ENCODE measurements at places on chromosomes 12 and 14. TPM values are rescaled to one million over a fixed set of nuclear protein-coding genes. Genes with fewer than 3 reads are reported as not detected.
A peak's percentile ranks its signal among the peaks of the same experiment; 100 is the strongest.

The VRTN gene
- total RNA-seq, result not detected

DNA sequence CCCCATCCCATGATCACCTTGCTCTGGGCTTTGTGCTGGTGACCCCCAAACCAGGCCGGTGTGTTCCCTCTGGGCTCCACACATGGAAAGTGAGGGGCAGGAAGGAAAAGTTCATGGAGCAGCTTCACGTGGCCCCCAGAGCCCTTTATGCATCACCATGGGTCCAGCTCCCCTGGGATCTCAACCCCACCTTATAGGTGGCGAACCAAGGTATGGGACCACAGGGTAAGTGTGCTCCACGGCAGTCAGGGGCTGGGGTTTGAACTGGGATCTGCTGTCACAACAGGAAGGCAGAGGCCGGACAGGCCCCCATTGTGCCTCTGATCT, 7.4 kb upstream of the BEGAIN start:
- DNase-seq, result peak; percentile 10

The GPR162 gene
- 4.4 TPM for total RNA-seq

GRCh38 chr12:132360410-132360809, 31.0 kb upstream of the GALNT9 start:
- no peak for DNase-seq

GRCh38 chr12:96409731-96410130, 9.5 kb upstream of the CDK17 start:
- DNase-seq, result no peak

DNA sequence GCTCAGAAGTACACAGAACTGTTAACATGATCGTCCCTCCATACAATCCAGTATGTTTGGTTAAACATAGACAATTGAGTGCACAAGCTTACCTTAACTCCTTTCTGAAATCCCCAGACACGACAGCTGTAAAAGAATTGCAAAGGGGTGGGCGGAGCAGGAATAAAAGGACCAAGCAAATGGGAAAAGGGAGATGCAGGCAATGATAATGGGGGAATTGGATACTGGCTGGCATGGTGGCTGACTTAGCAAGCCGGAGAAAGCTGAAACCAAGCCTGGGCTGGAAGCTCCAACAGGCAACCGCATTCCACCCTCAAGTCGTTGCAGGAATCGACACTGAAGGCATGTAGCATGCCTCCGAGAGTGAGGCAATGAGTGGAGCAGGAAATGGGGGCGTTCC, 96.8 kb upstream of the TMEM132C start:
- DNase-seq, result no peak

DNA sequence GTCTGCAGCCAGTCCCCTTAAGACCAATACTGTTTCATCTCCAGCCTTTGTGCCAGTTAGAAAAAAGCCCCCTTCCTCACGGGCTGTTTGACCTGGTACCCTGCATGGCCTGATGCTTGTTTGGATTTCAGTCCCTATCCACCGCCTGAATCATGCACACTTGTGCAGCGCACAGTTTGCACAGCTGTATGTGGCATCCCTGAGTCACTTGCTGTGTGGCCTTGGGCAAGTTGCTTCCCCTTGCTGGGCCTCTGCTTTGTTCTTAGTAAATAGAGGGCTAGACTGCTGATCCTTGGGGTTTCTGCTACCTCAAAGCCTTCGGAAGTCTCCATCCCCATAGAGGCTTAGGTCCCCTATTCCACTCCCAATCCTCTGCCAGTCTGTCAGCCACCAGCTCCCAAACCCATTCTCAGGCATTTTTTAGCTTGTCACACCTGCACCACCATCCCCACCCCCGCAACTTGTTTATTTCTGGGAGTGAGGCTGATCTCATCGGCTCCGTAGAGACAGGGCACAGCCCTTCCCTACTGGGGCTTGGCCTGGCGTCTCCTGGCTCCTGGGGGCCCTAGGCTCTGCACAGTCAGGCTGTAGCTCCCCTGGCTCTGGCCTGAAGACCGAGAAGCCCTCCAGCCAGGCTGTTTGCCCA, 8.8 kb downstream of the KRT80 start:
- no peak for DNase-seq

Measured in Right ventricle myocardium superior (tissue), 1 donor.